GF-D8 (cell line): ENCODE measurements at places on chromosomes 16 and 17.

DNA sequence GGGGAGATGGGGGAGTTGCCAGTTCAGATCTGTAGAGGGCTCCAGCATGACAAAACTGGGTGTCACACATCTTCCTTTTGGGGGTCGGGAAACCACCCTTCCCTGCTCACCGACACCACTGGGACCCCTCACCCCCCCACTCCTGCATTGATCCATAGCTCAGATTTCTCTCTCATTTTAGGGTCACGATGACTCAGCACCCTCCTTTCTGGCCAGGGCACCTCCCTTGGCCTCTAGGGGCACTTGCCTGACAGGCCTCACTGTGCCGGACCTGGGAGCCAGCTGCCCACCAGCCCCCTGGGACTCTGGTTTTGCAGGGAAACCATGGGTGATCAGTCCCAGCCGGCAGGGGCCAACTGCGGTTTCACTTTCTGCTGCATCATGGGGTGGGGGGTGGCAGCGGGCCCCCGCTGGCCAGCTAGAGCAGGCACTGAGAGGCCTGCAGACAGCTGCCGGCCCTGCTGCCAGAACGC, 239.4 kb downstream of the MRTFB start:
- peak; percentile 65 for DNase-seq

GRCh38 chr17:17420561-17421269, 56.1 kb upstream of the MED9 start:
- peak; percentile 15 for DNase-seq

GRCh38 chr17:20206068-20206467, 196.9 kb downstream of the SPECC1 start:
- no peak for DNase-seq

DNA sequence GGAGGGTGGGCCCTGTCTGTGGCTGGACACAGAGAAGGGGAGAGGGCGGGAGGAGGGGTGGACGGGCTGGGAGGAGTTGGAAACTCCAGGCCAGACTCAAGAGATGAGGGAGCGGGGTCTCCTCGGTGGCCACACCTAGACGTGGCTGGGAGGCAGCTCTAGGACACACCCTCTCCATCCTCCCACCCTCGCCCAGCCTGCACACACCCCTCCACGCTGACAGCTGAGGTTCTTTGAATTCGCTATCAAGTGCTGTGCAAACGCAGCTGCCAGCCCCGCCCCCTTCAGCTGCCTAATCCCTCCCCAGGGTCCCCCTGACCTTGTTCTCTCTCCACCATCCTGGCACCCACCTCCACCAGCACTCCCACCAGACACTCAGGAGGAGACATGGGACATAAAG, 48.7 kb downstream of the DNAH17 start:
- DNase-seq = no peak

DNA sequence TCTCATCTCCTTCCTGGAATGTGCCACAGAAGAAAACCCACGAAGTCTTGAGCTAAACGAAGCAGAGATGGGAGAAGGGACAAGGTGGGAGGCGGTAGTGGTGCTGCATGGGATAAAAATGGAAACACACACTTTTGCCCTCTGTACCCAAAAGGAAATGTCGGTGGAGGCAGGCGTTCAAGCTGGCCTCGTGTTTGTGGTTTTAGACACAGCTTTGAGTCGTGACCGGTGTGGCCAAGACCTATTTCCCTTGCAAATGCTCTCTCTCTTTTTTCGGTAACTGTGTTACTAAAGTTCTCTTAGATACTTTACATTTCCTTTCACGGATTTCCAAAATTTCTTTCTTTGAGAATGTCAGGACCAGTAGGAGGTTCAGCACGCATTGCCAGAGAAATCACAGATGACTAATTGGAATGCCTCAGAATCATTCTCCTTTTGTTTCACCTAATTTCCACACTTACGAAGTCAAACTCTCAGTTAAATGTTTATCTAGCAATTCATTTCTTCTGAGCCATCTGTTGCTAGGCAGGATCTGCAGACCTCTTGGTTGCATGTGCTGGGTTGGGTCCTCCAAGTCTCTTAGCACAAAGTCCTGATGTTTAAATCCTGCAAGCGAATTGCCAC, 412.3 kb downstream of the MAF start:
- no peak for DNase-seq

DNA sequence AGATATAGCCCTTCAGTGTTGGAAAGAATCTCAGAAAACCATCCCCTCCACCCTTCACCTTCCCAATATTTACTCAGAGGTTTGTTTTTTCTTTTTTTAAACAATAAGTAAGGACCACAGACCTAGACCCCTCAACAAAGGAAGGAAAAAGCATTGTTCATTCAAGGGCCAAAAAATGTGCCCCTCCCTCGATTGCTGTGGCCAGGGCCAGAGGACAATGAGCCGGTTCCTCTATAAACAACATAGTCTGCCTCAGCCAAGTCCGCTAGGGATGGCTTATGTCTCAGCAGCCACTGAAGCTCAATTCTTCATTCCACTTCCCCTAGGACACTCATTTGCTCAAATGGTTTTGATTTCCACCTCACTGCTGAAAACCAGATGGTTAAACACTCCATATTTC, 24.0 kb downstream of the TRIM16 start:
- DNase-seq = no peak

DNA sequence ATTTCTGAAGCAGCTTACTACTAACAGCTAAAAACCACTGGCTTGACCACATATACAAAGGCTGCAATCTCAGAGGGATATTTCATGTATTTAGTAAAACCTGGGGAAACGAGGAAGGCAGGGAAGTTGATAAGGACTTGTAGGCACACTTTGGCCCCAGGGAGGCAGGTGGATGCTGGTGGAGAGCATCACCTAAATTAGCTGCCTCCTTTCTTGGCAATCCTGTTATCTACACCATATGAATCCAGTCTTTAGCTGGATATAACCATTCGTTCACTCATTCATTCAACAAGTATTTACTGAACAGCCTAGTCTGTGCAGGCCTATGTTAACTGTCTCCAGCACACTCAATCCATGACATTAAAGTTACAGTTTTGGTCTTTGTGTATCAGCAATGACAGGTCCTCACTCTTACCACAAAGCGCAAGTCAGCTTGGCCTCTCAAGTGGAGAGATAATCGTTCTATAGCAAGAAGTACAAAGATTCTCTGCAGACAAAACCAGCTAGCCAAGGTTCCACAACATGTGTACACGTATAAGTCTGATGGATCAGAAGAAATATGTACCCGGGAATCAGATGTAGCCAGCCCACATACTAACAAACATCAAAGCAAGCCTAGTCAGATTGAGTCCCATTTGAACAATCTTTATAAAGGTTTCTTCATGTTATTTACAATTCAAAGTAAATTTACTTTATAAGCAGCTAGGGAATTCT, 10.8 kb downstream of the MRPS23 start:
- no peak for DNase-seq

GRCh38 chr17:2893422-2893914, 97.2 kb downstream of the RAP1GAP2 start:
- DNase-seq = no peak

DNA sequence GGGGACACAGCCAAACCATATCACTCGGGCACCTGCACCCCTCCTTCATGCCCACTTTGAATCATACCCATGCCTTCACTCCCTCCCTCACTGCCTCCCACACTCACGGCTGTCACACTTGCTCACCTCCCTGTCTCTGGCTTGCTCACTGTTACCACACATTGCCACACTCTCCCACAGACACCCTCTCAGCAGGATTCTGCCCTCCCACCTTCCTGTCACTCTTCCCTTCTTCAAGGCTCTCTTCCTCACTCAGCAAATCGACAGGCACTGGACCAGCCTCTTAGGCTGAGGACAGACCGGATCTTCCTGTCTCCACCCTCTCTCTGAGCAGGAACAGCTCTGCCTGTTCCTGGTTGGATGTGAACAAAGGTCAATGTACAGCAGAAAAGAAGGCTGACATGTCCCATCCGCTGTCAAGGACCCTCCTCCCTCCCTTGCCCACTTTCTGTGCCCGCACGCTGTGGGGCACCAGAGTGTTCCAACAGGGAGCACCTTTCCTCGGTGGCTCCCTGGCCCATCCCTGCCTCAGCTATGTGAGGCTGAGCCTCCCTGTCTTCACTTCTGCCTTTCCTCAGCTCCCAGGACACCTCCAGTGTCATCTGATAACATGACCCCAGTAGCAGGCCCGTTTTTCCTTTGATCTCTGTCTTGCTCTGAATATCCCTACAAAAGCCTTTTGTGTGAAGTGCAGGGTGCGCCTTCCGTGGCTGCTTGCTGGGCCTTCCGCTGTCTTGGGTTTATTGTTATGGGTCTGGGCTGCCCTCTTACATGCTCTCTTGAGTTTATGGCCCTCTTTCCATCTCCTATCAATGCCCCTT, 47.0 kb downstream of the CCDC182 start:
- DNase-seq = no peak

DNA sequence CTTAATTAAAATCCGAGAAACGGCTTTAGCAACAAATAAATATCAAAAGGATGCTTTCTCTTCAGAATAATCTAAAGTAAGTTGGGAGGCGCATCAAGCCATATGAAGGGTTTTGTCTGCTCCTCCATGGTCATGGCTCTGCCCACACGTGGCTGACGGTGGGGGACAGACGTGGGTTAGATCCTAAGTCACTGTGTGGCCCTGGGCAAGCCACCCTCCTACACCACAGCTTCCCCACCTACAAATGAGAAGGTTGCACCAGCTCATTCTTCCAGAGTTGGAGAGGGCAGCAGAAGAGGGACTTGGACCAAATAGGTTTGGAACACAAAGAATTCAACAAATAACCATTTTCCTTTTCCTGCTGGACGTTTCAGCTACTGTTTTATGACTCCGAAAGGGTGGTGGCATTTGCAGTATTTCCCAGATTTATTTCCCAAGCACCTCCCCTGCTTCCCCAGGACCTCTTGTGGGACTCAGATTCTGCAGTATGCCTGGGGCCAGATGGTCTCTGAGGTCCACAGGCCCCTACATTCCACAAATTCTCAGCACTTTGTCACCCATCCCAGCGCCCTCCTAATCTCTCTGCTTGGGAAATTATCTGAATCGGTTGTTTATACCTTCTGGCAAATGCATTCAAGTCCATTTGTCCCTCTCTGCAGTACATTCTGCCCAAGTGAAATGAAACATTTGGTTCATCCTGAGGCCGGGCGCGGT, 17.8 kb downstream of the LRRC75A start:
- DNase-seq = no peak

DNA sequence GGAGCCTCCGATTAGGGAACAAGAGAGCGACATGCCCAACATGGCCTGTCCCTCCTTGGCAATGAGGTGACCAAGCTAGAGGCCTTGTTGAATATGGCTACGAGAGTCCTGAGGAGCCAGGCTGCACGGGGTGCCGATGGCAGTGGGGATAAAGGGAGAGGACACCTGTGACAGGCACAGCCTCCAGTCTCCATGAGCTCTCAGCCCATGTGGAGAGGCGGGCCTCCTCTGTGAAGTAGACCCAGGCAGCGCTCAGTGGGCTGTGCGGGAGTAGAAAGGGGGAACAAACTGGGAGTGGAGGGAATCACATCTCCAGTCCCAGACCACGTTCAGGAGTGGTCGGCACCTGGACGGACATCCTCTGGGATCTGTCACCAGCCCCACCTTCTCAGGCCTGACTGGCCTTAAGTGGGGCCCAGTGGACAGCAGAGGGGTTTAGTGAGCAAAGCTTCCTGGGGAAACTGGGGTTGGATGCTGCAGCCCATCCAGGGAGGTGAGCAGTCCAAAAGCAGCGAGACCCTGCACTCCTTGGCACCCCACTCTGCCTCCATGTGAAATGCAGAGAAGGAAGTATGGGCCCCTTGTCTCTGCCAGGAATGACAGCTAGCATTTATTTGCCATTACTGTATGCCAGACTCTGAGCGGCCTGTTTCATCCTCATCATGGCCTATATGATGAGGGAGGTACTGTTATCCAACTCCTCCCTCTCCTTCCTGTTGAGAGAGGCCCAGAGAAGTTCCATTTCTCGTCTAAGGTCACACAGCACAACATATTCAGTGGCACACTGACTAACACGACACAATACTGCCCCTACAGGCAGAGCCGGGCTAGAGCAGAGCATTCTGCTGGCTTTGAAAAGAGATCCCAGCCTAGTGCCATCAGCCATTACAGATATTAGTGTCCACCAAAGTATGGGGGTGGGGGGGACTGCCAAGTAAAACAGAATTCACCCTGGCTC, 4.5 kb upstream of the TMEM92 start:
- DNase-seq = no peak

GRCh38 chr17:5355421-5356129, 63.9 kb downstream of the NUP88 start:
- DNase-seq = no peak

DNA sequence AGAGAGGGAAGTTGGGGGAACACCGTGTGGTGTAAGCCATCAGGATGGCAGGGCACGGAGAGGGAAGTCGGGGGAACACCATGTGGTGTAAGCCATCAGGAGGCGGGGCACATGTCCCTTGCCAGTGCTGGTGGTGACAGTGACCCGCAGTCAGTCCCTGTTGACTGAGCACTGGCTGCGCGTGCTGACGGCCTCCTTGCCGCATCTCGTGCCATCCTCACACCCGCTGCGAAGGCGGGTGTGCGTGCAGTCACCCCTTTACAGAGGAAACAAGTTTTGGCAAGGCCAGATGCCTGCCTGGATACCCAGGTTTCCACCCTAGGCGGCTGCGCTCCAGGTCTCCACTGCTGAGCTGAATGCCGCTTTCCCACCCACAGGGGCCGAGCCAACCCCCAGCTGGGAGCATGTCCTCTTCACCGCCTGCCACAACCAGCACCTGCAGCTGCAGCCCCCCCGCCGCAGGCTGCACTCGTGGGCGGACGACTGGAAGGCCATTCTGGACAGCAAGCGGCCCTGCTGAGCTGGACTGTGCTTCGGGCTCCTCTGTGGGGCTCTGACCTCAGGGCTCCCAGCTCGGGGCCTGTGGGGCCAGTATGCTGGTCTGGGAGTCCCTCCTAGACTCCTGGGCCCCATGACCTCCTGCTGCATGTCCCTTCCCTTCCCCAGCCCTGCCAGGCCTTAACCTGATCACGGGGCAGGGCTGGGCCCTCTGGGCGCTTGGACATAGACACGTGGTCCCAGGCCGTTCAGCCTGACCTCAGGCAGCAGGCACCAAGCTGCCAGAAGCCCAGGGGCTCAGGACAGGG, 43.5 kb downstream of the NT5M start:
- DNase-seq = no peak

DNA sequence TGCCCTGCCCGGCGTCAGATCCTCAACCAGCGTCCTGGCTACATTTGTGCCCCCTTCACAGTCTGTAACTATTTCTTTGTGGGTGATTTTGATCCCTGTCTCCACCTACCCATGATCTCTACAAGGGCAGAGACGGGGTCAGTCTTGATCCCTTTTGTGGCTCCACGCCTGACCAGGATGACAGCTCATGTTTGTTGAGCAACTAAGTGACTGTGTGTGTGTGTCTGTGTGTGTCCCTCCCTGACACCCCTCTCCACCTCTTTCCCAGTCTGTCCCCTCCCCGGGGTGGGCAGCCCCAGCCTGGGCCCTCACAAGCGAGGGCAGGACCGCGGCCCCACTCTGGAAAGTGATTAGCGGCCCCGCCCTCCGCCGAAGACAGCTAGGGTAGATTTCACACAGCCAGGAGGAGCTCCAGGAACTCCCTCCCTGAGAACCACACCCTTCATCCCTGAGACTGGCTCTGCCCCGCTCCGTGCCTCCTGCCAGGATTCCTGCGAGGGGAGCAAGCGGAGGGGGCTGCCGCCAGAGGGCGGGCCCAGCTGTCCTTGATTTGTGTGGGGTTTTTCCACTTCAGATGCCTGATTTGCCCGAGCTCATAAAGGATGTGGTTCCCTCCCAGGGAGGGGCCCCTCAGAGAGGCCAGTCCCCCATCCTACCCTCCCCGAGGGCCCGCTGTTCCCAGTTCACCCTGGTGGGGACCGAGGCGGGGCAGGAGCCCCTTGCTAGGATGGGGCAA, 5.3 kb upstream of the HS3ST6 start:
- no peak for DNase-seq

- peak; percentile 96 for DNase-seq
Measured at GRCh38 chr16:69396187-69397061, 10.6 kb upstream of the TERF2 start.
